Prostate gland (tissue), 2 donors: ENCODE measurements at places on chromosomes 6 and 20.
A peak's percentile ranks its signal among the peaks of the same experiment; 100 is the strongest.

- DNase-seq = no peak
Measured at GRCh38 chr6:72809746-72810379, 188.0 kb downstream of the KCNQ5 start.

DNA sequence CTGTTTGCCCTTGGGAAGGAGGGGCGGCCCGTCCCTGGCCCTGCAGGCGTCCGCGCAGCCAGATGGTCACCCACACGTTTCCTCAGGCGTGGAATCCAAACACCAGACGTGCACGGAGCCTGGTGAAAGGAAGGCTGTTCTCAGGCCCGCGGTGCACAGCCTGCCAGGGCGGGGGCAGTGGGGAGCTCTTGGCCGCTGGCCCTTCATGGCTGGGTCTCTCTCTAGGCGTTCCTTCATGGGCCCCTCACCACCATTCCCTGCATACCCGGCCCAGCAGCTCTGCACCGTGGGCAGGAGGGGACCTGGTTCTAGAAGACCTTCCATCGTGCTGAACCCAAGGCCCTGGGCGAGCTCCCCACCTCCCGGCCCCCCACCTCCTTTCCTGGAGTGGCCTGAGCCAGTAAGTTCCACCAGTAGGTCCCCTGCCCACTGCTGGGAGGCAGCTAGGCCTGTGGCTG is 30.4 kb upstream of the SMOC2 start:
- no peak for DNase-seq

- DNase-seq = peak; percentile 12
Measured at GRCh38 chr6:4055420-4056041, 23.4 kb downstream of the FAM217A start.

- DNase-seq = no peak
Measured at GRCh38 chr6:21846541-21847451, 253.2 kb downstream of the SOX4 start.

GRCh38 chr6:111468329-111469012 is 14.5 kb downstream of the REV3L start:
- DNase-seq = no peak

GRCh38 chr6:168319279-168320111 is at the start of gene DACT2:
Gene DACT2, minus strand, starts transcription at chr6:168319777. Its CDS starts 144 bp downstream, at chr6:168319633.
- peak; percentile 30 for DNase-seq

DNA sequence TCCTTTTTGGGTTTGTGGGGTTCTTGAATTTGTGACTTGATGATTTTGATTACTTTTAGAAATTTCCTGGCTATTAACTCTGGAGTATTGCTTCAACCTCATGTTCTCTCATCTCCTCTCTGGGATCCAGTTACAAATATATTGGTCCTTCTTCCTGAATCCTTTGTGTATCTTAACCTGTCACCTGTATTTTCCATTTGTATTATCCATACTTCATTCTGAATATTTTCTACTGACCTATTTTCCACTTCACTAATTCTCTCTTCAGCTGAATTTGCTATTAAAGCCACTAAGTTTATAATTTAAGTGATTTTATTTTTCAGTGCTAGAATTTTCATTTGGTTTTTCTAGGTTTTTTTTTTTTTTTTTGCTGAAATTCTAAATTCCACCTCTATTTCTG is 6.4 kb upstream of the BHLHE23 start:
- DNase-seq = no peak

GRCh38 chr20:43300901-43301300 is 111.2 kb upstream of the PTPRT start:
- DNase-seq = no peak

DNA sequence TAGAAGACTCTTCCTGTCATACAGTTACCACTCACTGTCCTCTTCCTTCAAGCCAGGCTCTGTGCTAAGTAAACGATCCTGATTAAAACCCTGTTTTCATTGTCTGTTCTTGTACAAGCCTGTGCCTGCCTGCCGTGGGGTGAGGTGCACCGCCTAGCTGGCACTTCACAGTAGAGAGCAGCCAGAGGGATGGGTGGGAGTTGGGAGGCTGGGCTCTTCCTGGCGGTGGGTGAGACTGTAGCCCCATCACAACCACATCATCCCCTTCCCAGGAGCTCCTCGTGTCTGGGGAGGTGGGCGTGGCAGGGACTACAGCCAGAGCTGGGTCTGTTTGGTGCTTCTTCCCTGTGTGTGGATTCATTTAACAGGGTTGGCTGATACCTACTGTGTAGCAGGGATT is 382.0 kb downstream of the TAF4 start:
- DNase-seq = peak; percentile 61

- DNase-seq = no peak
Measured at GRCh38 chr6:116595247-116595646, 21.0 kb upstream of the RSPH4A start.

DNA sequence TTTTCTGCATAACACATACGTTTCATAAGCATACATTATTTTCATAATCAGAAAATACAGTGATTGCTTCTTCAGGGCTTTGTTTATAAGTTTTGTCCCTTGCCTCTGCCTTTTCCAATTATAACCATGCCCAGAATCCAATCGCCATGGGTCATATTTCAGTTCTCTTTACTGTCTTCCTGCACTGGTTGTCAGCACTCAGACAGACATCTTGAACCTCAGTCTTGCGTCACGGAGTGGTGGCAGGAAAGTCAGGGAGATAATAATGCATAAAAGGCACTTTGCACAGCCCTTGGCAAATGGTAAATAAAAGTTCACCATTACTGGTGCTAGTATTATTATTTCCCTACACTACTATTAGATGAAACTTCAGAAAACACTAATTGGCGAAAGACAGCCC is 7.2 kb downstream of the KIF16B start:
- no peak for DNase-seq

DNA sequence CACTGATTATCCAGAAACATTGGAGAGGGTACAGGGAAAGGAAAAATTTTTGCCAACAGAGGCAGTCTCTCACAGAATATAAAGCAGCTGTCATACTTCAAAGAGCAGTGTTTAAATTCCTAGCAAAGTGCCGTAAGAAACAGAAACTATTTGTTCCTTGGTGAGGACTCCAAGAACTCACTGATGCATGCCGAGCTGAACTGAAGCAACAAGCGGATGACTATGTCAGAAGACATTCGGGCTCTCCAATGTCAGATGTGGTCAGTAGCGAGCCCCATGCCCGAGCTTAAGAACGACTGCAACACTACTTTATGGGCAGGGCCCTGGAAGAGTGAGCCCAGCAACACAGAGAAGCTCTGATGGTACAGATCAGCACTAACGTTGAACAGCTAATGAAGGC is 54.7 kb downstream of the OR2B6 start:
- no peak for DNase-seq

- no peak for DNase-seq
Measured at GRCh38 chr6:88680654-88681053, 282.8 kb downstream of the RNGTT start.

GRCh38 chr6:42419490-42420280 is 32.0 kb downstream of the TRERF1 start:
- no peak for DNase-seq
